Caco-2 (cell line): ENCODE measurements at places on chromosomes 2 and 18. TPM values are rescaled to one million over a fixed set of nuclear protein-coding genes. Genes with fewer than 3 reads are reported as not detected.
A peak's percentile ranks its signal among the peaks of the same experiment; 100 is the strongest.

GRCh38 chr2:241180495-241180894 lies 8.0 kb upstream of the ANO7 start:
- no peak for DNase-seq

- DNase-seq: no peak
Observed at GRCh38 chr18:12283666-12284065, 24.4 kb upstream of the TUBB6 start.

DNA sequence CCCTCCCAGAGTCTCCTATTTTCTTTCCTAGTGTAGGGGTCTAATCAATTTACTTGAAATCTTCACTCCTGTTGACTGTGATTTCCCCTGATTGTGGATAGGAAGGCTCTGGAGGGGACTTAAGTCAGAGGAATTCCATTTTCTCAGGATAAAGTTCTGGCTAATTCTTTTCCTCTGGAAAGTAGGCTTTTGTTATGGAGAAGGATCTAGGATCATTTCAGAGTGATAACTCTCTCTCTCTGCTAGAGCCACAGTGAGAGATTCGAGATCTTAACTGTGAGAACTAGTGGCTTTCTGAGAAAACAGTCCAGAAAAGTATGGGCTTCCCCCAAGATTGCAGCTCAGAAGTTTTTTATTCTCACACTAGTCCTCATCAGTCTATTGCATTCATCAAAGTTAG lies 163.9 kb upstream of the TFPI start:
- DNase-seq: no peak

DNA sequence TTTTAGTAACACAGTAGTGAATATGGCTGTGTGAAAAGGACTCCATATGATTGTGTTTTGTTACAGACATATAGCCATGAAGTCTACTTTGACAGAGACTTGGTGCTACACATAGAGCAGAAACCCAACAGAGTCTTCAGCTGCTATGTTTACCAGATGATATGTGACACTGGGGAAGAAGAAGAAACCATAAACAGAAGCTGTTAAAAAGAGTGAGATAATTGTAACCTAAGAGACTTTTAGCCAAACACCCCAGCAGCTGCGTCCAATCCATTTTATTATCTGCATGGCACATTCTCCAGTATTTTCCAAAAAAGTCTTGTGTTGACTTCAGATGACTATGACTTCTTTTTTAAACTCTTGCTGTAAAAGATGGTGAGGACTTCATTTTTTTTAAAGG lies 41.4 kb upstream of the CYBRD1 start:
- no peak for DNase-seq

DNA sequence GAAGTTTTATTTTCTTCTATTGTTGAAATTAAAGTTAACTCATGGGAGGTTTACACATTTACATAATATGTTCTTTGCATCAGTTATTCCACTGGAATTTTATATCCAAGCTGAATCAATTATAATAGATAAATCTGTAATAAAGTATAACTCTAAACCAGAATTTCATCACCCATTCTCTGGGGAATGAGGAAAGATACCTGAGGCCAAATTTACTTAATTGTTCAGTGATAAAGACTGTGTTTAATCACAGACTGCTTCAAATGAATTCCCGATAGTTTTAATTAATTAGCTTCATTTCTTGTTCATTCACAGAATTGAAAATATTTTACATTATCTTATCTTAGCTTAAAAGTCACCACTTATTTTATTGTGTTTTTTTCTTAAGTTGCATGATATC lies 562.5 kb downstream of the ERBB4 start:
- DNase-seq: no peak

DNA sequence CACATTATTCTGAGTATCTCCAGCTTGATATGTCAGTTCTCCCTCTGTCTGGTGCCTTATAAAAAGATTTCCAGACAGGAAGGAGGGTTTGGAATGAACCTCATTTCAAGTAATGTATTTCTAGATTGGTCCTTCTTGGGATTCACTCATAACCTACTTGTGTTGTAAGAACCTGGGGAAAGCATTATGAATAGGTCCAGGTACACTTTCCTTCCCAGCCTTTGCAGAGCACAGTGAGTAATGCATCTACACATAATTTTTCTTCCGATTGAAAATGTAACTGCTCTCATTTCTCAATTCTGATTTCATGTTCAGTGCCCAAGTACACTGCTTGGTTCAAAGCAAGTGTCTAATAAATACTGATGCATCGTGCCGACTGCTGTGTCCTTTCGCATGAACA lies 25.0 kb upstream of the ACAA2 start:
- no peak for DNase-seq

GRCh38 chr2:36421379-36421778 lies 65.8 kb downstream of the CRIM1 start:
- no peak for DNase-seq

- DNase-seq: no peak
Observed at GRCh38 chr2:151619337-151619989, 114.8 kb downstream of the NEB start.

GRCh38 chr2:23940718-23941620 lies 706 bp downstream of the UBXN2A start:
- peak; percentile 53 for DNase-seq

- DNase-seq: no peak
Observed at GRCh38 chr2:168748461-168748860, 54.0 kb upstream of the NOSTRIN start.

- no peak for DNase-seq
Observed at GRCh38 chr2:213261715-213262114, 22.5 kb upstream of the SPAG16 start.

DNA sequence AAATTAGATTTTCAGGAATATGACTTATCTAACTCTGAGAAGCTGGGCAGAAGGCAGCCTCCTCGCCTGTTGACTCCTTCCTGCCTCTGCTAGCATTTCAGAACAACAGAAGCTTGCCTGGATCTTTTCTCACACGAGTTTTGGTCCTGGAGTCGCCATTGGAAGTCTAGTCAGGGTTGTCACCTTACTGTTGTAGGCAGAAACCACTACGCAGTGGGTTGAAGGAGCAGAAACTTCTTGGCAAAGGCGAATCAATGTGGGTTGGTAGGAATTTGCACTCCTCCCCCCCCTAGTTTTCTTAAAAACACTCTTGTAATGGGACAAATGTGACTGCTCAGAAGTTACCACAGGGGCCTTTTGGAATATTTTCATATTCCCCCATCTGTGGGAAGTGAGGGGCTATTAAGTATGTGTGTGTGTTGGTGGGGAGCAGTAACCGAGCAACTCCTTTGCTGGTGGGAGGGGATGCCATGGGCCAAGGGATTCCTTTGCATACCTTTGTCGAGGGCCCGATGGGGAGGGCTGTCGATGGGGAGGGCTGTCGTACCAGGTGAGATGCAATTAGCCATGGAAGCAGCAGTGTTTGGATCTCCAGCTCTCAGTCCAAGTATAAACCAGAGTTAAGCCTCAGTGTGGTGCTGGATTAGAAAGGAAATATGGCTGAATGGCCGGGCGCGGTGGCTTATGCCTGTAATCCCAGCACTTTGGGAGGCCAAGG lies 117.4 kb downstream of the FMNL2 start:
- no peak for DNase-seq

DNA sequence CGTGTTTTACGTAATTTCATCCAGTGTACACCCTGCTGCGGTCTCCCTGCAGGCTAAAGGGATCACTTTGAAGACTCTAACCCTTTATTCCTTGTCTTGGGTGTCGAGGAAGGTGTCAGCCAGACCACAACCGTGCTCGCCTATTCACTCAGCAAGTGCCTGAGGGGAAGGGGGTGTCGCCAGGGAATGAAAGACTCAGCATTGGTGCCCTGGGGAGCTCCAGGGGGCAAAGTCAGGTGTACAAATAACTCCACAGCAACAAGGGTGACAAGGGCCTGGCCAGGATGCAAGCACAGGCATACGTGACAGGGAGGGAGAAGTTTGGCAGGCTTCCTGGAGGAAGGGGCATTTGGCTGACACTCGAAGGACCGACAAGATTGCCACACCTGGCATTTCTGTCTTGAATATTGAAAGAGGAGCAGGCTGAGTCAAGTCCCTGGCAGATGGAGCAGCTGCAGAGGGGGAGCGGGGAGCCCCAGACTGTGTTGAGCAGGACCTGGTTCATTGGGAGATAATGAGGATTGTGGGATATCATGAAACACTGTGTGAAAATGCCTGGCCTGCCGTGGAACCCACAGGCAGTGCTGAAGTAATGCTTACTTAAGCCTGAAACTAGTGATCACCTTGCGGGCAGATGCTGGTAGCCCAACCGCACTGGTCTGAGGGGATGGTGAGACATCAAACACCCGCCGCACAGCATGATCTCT lies 93.9 kb downstream of the RHOB start:
- no peak for DNase-seq

- DNase-seq: no peak
Observed at GRCh38 chr2:64298161-64298560, 153.9 kb upstream of the PELI1 start.

SIX3 gene
- not detected in 2 replicates for total RNA-seq

NDUFV2 gene
- 211 and 220 TPM in 2 replicates for total RNA-seq

ASB18 gene
- total RNA-seq: not detected in 2 replicates

CHRNG gene
- not detected in 2 replicates for total RNA-seq

CCNYL1 gene
- total RNA-seq: 39.4 and 40.7 TPM in 2 replicates
